ENCODE measurements at places on chromosomes 3 and 15.
A peak's percentile ranks its signal among the peaks of the same experiment; 100 is the strongest.

GRCh38 chr15:79916502-79917132 lies 19.8 kb upstream of the MTHFS start:
- DNase-seq: no peak

GRCh38 chr3:11535243-11535960 lies 108.3 kb downstream of the VGLL4 start:
- no peak for DNase-seq

DNA sequence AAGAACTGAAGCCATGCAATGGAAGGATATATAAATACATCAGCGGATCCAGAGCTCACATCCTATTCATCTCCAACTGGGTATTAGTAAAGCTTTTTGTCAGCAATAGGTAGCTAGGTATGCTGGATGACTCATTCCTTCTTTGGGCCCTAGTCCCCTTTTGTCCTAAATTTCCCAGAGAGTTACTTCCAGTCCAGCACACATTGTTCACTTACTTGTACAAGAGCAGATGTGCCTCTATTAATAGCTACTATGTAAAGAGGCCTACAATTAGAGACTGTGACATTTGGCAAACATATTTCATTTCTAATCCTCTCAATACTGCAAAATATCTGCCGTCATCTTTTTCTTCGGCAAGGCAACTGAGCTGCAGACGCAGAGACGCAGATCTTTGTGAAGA lies 1.7 kb upstream of the SLC4A7 start:
- DNase-seq: no peak

GRCh38 chr15:72141171-72142084 lies 23.2 kb downstream of the SENP8 start:
- DNase-seq: no peak

GRCh38 chr3:48273594-48274211 lies 32.8 kb downstream of the ZNF589 start:
- DNase-seq: peak; percentile 20

- no peak for DNase-seq
Measured at GRCh38 chr3:119145128-119145499, 851 bp upstream of the TEX55 start.

- no peak for DNase-seq
Measured at GRCh38 chr15:89632563-89633430, 22.5 kb downstream of the KIF7 start.

- no peak for DNase-seq
Measured at GRCh38 chr15:60889491-60889890, 339.6 kb downstream of the RORA start.

GRCh38 chr15:49168016-49168415 lies 2.0 kb upstream of the GALK2 start:
- no peak for DNase-seq

- DNase-seq: no peak
Measured at GRCh38 chr3:104359546-104359945, 1007.2 kb upstream of the ALCAM start.

- no peak for DNase-seq
Measured at GRCh38 chr15:100968050-100968966, 49.2 kb downstream of the LRRK1 start.

DNA sequence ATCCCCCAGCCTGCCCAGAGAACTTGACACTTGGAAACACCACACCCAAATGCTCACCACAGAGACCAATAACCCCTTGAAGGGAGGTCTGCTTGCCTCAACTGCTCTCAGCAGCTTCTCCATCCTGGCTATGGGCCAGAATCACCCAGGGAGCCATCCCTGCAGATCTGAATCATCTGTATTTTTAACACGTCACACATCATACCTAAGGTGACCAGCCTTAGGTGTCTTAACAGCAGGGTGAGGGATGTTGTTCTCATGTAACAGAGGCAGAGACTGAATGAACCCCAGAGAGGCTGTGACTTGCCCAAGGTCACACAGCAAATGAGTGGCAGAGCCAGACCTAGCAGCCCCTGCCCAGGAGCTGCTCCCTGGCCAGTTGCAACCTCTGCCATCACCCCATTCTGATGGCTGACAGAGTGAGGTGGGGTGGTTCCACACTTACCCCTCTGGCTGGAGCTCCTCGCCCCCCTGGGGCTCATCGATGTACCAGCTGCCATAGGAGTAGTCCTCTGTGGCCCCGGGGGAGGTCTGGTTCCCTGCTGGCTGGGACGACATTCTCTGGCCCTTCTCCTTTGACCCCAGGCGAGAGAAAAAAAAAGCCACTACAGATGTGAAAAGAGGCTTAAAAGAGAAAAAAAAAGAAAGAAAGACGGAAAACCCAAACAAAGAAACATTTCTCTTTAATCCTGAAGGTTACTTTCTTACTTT lies 722 bp downstream of the STRA6 start:
- DNase-seq: no peak

DNA sequence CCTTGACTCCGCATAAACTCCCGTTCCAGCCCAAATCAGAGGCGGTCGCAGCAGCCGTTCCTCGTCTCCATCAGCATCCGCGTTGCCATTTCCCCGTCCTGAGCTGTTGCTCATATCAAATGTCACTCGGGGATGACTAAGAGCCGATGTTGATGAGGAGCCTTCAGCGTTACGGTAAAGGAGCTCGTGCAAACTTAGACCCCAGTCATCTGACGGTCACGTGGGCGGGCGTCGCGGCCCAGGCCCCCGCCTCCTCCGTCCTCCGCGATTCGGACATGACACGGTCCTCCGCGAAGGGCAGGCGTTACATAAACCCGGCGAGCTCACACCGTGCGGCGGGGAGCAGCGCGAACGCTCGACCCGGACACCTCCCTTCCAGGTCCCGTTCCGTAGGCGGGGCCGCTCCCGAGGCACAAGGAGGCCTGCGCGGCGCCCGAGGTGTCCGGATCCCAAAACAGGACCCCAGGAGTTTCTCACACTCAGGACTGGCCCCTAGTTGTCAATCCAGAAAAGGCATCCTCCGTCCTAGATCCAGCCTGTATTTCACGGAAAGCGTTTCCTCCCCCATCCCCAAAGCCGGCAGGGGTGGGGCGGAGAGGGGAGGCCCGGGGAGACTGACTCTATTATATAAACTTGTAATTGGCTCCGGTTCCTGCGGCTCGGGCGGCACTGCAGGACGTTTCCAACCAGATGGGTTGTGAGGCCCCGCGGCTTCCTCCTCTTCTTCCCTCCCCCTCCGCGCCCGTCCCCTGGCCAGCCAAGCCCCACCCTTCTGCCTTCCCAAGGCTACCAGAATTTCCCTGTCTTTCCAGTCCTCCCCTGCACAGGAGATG lies 100.0 kb upstream of the IGF1R start:
- no peak for DNase-seq

- DNase-seq: no peak
Measured at GRCh38 chr3:156985711-156986110, 159.6 kb downstream of the LEKR1 start.

DNA sequence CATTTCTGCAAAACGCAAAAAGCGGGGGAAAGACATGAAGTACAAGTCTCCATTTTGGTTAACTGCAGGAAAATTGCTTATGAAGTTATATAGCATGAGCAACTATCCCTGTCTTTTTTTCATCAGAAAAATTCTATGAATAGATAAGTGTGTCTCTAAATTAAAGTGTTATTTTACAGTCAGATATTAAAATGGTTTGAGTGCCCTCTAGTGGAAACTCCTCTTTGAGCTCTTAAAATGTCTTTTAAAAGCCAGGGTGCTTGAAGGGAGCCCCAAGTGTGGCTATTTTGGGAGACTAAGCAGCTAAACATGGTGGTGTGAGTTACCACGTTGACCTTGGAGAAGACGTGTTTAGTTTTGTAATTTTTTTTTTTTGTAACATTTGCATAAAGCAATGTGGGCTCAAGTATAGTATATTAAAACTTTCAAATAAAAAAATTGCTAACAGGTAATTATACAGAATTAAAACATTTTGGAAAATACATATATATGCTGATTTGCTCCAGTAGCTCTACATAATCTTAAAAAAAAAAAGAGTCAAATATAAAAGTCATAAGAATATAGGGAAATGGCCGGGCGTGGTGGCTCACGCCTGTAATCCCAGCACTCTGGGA lies 77.2 kb downstream of the PPP2R3A start:
- DNase-seq: no peak

DNA sequence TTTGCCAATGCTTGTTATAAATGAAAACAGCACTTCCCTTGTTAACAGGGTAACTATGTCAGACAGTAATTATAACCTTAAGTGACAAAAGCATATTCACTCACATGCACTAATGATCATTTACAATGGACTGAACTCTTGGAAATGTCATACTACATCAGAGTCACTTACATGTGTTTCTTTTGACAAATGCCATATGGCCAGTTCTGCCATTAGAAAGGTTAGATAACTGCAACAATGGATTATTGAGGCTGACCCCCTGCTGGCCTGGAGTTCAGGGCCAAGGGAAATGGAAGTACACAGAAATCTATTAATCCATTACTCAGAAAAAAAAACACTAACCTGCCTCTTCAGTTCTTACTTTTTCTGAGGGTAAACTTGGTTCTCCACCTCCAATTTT lies 313.4 kb downstream of the CNTN3 start:
- no peak for DNase-seq

DNA sequence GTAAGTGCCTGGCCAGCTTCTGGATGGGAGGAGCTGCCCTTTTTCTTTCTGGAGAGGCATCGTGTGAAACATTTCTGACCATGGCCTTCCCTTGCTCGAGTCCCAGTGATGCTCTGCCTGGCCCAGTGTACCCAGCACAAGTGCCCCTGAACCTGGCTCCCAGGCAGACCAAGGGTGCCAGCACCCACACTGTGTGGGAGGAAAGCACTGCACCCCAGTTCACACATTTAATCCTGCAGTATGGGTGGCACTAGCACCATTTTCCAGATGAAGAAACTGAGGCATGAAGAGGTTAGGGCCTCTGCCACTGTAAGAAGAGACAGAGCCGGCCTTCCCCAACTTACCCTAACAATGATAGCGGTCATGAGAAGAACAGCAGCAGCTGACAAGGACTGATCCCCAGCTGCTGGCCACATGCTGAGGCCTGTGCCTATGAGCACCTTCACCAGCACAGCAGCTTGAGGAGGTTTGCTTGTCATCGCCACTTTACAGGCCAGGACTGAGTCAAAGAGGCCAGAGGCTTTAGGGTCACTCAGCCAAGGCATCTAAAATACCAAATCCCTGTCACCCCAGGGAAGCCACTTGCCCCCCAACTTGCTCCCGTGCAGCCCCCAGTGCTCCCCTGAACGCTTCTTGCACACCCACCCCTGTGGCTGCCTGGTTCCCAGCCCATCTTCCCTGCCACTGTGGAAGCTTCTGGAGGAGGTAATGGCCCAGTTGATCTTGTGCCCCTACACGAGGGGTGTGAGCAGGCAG lies 15.0 kb downstream of the PRR23E start:
- no peak for DNase-seq

DNA sequence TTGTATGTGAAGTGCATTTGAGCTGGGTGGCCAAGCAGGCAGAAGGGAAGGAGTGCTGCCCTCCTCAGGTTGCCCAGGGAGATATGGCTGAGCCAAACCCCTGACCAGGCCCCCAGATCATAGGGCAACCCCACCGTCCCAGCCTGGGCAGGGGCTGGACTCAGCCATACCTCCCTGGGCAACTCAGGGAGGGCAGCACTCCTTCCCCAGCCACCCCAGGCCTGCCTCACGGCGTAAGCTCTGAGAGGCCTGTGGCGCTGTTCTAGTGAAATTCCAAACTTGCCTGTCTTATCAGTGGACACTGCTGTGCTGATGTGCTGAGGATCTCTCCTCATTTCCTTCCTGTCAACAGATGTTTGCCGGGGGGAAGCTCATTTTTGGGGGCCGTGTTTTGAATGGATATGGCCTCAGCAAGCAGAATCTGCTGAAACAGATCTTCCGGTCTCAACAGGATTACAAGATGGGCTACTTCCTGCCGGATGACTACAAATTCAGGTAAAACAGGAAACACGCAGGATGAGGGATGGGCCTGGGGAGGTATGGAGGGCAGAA lies 57.6 kb upstream of the FGD5 start:
- DNase-seq: no peak

GRCh38 chr15:58346361-58346760 lies 85.4 kb upstream of the LIPC start:
- no peak for DNase-seq

DNA sequence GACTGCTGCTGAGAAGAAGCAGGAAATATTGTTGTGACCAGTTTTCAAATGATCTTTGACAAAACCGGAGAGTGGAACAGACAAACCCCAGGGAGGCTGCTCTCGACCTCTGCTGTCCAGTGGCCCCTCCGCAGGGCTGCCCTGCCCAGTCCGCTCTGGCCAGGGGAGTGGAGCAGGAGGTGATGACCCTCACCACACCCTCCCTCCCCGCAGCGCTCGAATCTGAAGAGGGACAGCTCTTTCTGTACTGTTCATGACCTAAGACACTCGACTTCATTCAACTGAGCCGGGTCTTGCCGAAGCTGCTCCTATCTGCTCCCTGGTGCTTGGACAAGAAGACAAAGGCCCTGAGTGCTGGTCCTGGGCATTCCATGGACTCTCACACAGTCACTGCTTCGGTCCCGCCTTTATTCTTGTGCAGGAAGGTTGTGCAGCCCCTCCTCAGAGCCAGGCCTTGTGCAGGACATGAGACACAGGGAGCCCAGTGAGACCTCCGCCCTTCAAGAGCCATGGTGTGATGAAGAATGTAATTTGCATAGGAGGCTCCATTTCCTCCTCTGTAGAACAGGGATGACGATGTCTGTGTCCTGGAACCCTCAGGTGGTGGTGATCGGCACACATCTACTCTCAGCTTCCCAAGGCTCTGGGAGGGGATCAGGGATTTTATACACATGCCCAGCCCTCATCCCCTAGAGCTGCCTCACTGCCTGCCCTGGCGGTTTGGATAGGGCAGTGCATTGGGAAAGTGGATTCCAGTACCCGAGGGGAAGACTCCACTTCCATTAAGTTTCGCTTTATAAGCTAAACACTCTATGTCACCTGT lies 97.1 kb upstream of the PRR20G start:
- DNase-seq: no peak

GRCh38 chr3:129526121-129526900 lies 2.1 kb upstream of the RHO start:
- DNase-seq: no peak

DNA sequence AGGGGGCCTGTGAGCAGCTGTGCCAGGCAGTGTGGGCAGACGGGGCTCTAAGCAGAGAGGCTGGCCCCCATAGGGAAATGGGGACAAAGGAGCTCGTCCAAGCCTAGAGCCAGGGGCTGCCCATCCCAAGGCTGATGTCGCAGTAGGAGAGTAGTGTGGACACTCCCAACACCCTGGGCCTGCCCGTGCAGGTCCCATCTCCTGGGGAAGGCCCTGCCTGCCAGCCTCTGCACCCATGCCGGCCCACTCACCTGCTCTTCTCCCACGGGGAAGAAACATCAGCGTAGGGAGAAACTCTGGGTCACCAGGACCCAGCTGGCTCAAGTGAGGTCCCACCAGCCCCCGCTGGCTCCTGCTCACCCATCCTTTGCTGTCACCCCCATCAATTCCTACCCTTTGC lies 10.7 kb upstream of the DUSP7 start:
- no peak for DNase-seq

- no peak for DNase-seq
Measured at GRCh38 chr15:34358367-34358766, 8.6 kb downstream of the LPCAT4 start.
